ENCODE measurements at places on chromosomes 4 and X.

GRCh38 chrX:46582325-46582724, 8.8 kb downstream of the CHST7 start:
- DNase-seq = no peak

- no peak for DNase-seq
Observed at GRCh38 chrX:11589641-11590040, 76.1 kb downstream of the ARHGAP6 start.

- peak; percentile 91 for DNase-seq
Observed at GRCh38 chr4:91288702-91289311, 1015.0 kb upstream of the GRID2 start.

DNA sequence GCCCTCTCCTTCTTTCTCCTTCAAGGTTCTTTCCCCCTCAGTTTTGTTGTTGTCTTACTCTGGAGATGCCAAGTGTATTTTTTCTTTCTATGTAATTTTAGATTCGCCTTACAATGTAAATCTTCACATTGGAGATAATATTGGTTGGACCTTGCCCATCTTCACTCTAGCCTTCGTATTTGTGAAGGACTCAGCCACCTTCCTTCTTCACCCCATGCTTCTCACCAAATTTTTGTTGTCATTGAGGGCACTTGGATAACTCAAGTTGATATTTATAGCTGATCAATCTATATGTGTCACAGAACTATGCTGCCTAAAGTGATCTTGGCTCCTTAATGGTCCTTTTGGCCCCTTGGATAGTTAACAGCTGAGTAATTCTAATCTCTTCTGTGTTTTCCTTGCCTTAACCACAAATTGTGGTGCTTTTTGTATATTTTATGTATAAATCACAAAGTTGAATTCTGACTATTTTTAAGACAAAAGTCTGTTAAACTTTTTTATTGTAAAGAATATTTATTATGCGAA, 6.5 kb downstream of the SPRY1 start:
- DNase-seq = no peak

DNA sequence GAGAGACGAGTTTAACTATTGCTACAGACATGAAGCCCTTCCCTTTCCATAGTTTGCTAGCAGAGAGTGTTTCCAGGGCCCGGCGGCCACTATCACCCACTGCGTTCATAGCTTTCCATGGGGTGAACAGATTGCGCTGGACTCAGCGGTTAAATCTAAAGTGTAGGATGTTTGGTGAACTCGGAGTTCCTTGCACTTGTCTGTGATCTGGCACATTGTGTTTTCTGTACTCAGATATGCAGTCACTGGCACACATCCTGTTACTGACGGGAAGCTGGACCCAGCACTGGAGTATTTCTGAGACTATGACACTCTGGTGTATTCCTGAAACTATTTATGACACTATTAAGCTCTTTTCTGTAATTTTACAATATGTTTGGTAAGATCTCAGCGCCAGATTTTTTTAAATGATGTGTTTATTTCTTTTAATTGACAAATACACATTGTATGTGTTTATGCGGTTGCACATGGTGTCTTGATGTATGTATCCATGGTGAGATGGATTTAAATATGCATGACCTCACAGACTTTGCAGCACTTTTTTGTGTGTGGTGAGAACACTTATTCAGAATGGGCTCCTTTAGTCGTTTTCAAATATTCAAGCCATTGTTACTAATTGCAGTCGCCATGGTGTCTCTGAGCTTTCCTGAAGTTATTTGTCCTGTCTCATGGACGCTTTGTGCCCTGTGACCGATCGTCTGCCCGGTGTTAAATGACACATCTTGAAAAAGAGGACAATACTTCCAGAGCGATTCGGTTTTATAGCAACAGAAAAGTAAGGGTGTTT, 14.1 kb downstream of the CD99 start:
- no peak for DNase-seq

GRCh38 chr4:67725981-67726380, 25.0 kb upstream of the UBA6 start:
- DNase-seq = no peak

DNA sequence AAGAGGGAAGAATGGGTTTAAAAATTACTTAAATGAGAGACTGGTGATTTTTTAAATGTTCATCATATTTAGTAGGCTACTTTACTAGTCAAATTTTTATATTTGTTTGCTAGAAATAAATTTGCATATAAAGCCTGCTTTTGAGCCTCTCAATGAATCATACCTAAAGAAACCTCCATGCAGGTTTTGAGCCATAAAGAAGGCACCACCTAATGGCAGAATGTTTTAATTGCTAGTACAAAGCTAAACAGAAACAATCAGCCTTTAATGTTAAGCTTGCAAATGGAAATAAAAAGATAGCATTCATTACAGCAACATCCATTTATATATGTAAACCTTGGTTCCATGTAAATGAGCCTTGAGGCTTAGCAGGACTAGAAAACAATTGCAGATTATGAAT, 989.7 kb downstream of the CCSER1 start:
- peak; percentile 49 for DNase-seq

GRCh38 chr4:69793732-69794131, 33.3 kb upstream of the SULT1B1 start:
- DNase-seq = no peak

DNA sequence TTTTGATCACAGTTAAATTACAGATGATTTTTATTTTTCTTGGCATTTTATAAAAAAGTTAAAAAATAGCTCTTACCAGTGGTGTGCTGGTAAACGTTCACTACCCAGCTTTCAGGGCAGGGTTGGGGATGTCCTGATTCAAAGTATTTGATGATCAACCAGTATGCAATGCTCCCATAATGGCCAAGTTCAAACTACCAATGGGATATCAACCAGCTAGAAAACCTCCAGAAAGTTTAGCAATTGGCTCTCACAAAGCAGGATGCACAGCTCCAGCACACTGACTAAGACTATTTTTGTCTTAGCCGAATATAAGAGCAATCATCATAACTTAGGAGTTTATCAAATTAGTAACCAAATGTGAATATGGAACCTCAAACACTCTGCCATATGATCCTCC, 108.0 kb upstream of the PDE5A start:
- no peak for DNase-seq

GRCh38 chr4:160141206-160141605, 1038.3 kb downstream of the RAPGEF2 start:
- no peak for DNase-seq

- DNase-seq = peak; percentile 55
Observed at GRCh38 chrX:70096052-70096451, 33.8 kb downstream of the OTUD6A start.

DNA sequence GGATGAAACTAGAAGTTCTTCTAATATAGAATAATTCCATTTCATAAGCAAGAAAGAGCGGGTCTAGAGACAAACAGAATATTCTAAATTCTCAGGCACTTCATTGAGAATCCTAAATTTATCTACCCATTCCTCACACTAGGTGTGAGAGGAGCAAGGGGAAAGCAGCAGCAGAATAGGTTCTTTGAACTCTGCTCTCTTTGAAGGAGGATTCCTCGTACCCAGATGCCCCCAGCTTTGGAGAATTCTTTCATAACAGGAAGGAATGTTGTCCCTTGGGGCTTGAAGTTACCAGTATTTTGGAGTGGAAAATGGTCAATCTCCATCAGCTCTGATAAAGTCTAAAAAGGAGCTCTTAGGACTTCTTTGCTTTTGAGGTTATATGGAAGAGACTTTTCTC, 59.7 kb upstream of the RASGEF1B start:
- no peak for DNase-seq

DNA sequence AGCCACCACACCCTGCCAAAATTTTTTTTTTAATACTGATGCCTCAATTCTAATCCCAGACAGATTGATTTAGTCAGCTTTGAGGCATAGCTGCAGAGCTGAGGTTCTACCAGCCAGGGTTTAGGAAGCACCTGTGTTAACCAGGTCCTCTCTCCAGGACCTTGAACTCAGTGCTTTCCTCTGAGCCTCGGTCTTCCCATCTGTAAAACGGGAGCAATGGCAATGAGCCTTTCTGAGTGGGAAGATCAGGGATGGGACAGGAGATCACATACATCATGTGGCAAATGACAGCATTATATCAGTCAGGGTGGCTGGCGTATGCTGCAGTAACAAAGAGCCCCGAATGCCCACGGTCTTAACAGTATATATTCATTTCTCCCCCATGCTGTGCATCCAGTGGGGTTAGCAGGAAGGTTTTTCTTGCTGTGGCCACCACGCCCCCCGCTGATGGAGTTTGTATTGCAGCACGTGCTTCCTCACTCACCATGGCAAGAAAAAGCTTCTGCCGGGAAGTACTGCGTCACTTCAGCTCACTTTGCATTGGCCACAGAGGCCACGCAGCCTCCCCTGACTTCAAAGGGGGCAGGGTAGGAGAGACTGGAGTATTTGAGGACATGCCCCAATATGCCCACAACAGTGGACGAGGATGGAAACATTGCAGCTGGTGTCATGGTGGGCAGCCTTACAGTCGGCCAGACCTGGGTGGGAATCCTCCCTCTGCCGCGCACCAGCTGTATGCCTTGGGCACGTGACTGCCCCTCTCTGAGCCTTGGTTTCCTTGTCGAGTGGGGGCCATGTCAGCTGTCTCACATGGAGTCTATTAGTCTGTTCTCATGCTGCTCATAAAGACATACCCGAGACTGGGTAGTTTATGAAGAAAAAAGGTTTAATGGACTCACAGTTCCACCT, 24.1 kb upstream of the MRFAP1 start:
- no peak for DNase-seq

DNA sequence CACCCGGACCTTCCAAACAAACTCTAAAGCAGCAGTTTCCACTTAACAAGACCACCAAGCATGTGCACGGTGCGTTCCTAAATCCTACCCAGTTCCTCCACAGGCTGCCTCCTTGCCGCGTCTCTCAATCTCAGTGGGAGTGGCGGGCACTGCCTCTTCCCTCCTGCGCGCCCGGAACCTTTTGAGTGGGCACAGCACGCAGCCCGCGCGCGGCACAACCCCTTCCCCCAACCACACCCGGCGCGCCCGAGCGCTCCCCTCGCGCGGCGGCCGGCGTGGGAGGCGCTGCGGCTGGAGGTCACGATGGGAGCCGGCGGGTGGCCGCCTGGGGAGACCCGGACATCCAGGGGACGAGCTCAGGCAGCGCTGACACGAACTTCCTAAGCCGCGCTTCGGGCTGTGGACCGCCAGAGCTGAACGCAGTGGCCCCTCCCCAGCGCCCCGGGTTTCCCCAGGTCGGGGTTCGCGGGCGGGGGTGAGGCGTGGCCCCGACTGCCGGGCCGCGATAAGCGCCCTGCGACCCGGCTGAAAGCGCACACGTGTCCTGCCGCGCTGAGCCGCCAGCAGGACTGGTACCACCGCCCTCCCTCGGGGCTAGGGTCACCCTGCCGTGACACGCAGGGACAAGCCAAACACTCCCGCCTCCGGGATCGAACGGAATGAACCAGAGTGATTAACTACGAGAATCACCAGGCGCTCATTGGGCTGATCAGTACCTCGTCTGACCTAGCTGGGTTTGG, at the start of gene ABCG2:
Gene ABCG2 (minus strand): TSS at position 151 of the 740 bp plus-strand sequence. CDS start 18,644 bp downstream, outside the sequence.
- peak; percentile 57 for DNase-seq

DNA sequence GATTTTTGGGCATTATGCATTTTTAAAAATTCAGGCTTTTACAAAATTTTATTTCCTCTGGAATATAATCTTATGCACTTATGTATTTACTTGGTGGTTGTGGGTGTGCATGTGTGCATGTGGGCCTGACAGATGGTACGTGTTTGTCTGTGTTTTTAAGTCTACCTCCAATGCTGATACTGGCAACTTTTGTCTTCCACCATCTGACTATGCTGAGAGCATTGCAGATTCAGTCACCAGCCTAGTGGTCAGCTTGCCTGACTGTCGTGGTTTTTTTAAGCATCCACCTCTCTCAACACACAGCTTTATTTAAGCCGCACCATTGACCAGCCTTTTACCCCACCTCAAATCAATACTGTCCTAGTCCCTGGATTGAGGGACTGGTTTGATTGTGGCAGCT, 37.1 kb downstream of the FSTL5 start:
- DNase-seq = no peak

Measured in DMS53 (cell line).